Left renal cortex interstitium (tissue), 4 donors: ENCODE measurements at places on chromosomes 16 and 17. TPM values are rescaled to one million over a fixed set of nuclear protein-coding genes. Genes with fewer than 3 reads are reported as not detected.

TLCD2 gene
- polyA plus RNA-seq: 6.4 TPM

PRSS22 gene
- 16.6 TPM for polyA plus RNA-seq

MMD gene
- polyA plus RNA-seq: 21.2 TPM

CHAD gene
- 0.68 TPM for polyA plus RNA-seq

GPR142 gene
- polyA plus RNA-seq: 0.11 TPM

CES5A gene
- polyA plus RNA-seq: 0.09 TPM

C17orf78 gene
- polyA plus RNA-seq: not detected

ZNF594 gene
- polyA plus RNA-seq: 16.6 TPM

CACNG4 gene
- 3.3 TPM for polyA plus RNA-seq

HSD17B2 gene
- polyA plus RNA-seq: 12.6 TPM
